Activated T-cell treated with anti-CD3 and anti-CD28 coated beads, Interleukin-2, amount 50 U/mL, for 72 hours (primary cell): ENCODE measurements at places on chromosomes 12 and 14. TPM values are rescaled to one million over a fixed set of nuclear protein-coding genes. Genes with fewer than 3 reads are reported as not detected.

DNA sequence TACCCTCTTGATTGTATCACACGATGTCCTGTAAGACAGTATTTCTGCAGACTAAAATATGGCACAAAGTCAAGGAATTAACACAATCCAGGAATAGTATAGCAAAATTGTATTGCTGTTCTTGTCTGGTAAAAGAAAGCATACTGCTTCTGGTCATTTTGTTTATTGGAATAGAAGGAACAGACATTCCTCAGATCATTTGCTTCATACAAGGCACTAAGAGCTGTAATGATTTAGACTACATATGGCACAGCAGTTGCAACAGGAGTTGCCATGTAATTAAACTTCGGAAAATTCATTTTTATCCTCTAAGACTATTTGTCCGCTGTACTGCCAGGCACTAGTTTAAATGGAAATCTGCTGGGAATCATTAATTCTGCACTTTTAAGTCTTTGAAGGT is 7.6 kb upstream of the KERA start:
- H3K36me3 ChIP-seq: no peaks in the 10 kb centered on the region
- no peak for DNase-seq
- H3K27ac ChIP-seq: no peak overlapping the region
- no peaks in the 10 kb centered on the region for H3K27me3 ChIP-seq
- no peak overlapping the region for H3K4me3 ChIP-seq

DNA sequence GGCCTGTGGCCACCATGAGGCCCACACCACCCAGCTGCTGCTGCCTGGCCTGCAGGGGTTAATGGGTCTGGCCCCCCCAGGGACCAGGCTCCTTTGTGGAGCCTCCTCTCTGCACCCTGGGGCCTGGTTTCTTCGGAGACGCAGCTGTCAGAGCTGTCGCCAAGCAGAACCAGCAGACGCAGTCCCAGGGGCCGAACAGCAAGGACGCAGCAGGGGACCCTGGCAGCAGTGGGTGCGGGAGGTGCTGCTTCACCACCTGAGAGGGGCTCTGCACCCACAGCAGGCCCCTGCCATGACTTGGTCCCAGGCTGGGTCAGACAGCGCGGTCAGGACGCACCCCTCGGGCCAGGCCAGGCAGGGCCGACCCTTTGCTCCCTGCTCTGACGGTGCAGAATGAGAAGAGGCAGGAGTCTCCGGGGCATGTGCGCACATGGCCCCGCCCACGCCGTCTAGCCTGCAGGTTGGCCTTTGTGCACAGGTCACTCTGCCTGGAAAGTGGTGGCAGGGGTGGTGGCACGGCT is 30.5 kb downstream of the JAG2 start:
- peaks cover 4% of the 10 kb centered on the region for H3K36me3 ChIP-seq
- H3K27ac ChIP-seq: no peak overlapping the region
- no peak for DNase-seq
- H3K4me1 ChIP-seq: no peaks in the 10 kb centered on the region

DNA sequence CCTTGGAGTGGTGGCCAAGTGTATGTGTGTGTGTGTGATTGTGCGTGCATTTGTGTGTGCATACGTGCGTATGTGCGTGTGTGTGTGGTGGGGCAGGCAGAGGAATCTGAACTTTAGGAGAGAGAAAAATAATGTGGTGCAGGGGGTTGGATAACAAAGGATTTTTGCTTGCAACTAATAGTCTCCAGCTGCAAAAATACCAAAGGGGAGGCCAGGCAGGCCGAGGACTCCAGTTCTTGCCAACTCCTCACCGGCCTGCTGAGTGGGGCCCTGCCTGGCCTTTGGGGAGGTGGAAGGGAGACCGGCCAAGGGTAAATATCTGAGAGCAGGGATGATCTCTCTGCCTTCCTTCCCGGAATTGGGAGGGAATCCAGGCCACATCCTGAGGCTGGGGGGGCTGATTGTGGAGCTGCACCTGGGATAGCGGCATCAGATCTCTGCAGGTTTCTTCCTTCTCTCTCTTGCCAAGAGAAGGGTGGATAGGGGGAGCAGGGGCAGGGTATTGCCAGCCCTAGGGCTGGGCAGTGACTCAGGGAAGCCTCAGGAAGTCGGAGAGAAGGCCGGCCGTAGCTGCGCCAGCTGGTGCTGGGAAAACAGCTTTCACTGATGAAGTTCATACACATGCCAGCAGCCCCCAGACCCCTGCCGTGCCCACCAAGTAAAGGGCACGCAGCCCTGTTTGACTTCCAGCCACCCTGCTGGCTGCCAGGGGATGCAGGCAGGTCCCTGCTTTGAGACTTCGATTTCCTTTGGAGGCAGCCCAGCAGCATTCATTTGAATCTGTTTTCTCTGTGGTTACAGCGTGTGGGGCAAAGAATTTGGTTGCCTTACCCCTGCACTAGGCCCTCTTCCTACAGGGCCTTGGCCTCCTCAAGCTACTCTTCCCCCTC is 4.6 kb upstream of the LRP1-AS start:
- no peaks in the 10 kb centered on the region for H3K27me3 ChIP-seq
- no peaks in the 10 kb centered on the region for H3K36me3 ChIP-seq
- no peak overlapping the region for H3K27ac ChIP-seq
- peaks cover 7% of the 10 kb centered on the region for H3K4me1 ChIP-seq
- no peak overlapping the region for H3K4me3 ChIP-seq
- no peak for DNase-seq

The OR4N5 gene
- total RNA-seq: not detected

- H3K4me3 ChIP-seq: no peak overlapping the region
- H3K36me3 ChIP-seq: no peaks in the 10 kb centered on the region
- H3K27me3 ChIP-seq: no peaks in the 10 kb centered on the region
- H3K4me1 ChIP-seq: peaks cover 7% of the 10 kb centered on the region
- no peak for DNase-seq
- H3K27ac ChIP-seq: no peak overlapping the region
These were observed 14.6 kb upstream of the CACNB3 start for GRCh38 chr12:48803675-48804074.

The AMIGO2 gene
- total RNA-seq: 15.1 TPM

The COCH gene
- 1.6 TPM for total RNA-seq

The DIP2B gene
- 28.1 TPM for total RNA-seq

GRCh38 chr14:94143711-94144110 is 14.3 kb upstream of the IFI27L2 start:
- no peaks in the 10 kb centered on the region for H3K36me3 ChIP-seq
- H3K27me3 ChIP-seq: peaks cover 4% of the 10 kb centered on the region
- H3K4me3 ChIP-seq: no peak overlapping the region
- no peak overlapping the region for H3K27ac ChIP-seq
- DNase-seq: no peak

The ADGRD1 gene
- total RNA-seq: 2.0 TPM

The ASB2 gene
- 45.6 TPM for total RNA-seq

DNA sequence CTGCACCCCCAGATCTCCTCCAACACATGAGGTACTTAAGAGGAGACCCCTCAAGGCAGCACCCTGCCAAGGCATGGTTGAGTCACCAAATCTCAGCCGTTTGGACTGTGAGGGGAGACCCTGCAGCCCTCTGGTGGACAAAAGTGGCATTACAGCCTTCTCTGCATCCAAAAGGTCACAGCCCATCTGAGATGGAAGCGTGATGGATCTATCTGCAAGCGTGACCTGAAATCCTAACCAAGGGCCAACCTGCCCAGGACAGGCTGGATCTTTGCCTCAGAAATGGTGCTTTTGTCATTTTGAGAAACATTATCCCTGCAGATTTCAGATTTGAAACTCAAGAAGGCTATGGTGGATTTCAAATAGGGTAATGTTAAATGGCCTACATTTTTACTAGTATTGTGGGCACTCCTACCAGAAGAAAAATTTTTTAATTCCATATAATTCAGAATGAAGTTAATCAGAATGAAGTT is 23.7 kb upstream of the DHRS4 start:
- H3K4me3 ChIP-seq: no peak overlapping the region
- peaks cover 6% of the 10 kb centered on the region for H3K27me3 ChIP-seq
- H3K36me3 ChIP-seq: no peaks in the 10 kb centered on the region
- no peaks in the 10 kb centered on the region for H3K4me1 ChIP-seq
- DNase-seq: peak; percentile 84

DNA sequence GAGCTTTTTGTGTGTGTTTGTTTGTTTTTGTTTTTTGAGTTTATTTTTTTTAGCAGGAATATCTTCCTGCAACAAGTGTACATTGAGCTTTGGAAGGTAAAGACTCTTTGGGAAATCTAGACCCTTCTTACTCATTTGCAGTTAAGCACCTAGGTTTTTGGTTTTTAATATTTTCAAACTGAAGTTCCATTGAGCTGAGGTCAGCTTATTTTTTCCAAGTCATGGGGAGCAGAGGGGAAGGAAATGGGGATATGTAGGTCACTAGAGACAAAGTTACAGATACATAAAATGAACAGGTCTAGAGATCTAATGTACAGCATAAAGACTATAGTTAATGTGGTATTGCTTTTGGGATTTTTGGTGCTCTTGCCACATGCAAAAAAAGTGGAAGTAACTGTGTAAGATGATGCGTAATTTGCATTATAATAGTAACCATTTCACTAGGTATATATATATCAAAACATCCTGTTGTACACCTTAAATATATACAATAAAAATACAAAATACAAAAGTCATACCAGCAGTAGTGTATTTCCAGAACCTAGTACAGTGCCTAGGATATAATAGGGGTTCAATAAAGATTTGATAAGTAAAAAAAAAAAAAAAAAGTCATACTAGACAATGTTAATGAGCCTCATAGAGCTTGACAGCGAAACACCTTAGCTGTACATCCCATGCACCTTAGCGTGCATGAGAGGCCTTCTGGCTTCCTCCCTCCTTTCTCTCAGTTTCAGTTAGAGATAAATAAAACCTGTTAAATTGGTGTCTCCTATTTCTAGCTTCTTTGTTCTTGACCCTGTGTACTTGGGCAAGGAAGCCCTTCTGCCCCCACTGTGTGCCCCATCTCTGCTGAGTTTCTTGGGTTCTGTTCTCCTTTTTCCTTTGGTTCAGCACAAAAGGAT is 22.7 kb downstream of the CGRRF1 start:
- no peak overlapping the region for H3K4me3 ChIP-seq
- H3K27ac ChIP-seq: no peak overlapping the region
- no peaks in the 10 kb centered on the region for H3K27me3 ChIP-seq
- H3K36me3 ChIP-seq: no peaks in the 10 kb centered on the region

DNA sequence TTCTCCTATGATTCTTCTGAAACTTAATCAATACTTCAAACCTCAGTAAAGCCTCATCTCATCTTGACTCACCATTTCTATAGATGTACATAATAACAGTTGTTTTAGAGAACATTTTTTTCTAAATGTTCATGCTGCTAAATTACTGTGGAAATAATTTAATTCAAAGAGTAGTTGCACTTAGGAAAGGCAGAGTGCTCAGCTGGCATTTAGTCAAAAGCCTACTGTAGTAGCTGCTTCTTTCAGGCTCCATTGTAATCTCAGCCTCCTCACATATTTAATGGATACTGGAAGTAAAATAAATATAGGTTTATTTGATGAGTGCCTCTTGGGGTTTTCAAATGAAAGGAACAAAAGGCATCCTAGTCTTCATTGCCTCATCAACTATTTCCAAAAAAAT is 325.0 kb downstream of the CCER1 start:
- no peaks in the 10 kb centered on the region for H3K27me3 ChIP-seq
- H3K27ac ChIP-seq: no peak overlapping the region
- no peak for DNase-seq
- H3K4me1 ChIP-seq: no peaks in the 10 kb centered on the region
- no peak overlapping the region for H3K4me3 ChIP-seq
- no peaks in the 10 kb centered on the region for H3K36me3 ChIP-seq

GRCh38 chr14:54425537-54426274 is 15.5 kb downstream of the CNIH1 start:
- H3K4me1 ChIP-seq: peaks cover 40% of the 10 kb centered on the region
- H3K4me3 ChIP-seq: no peak overlapping the region
- no peaks in the 10 kb centered on the region for H3K27me3 ChIP-seq
- peaks cover 2% of the 10 kb centered on the region for H3K36me3 ChIP-seq
- DNase-seq: no peak

The ALDH2 gene
- total RNA-seq: 28.0 TPM

- no peak overlapping the region for H3K27ac ChIP-seq
- H3K36me3 ChIP-seq: no peaks in the 10 kb centered on the region
- H3K27me3 ChIP-seq: no peaks in the 10 kb centered on the region
- DNase-seq: no peak
- no peaks in the 10 kb centered on the region for H3K4me1 ChIP-seq
These were observed 1934.2 kb upstream of the SEL1L start for GRCh38 chr14:83467811-83468210.

The PSMB5 gene
- 82.8 TPM for total RNA-seq

- no peak overlapping the region for H3K4me3 ChIP-seq
- peak overlapping the region; percentile 39 for H3K27ac ChIP-seq
- peaks cover 69% of the 10 kb centered on the region for H3K4me1 ChIP-seq
- H3K36me3 ChIP-seq: peaks cover 26% of the 10 kb centered on the region
- no peak for DNase-seq
- H3K27me3 ChIP-seq: no peaks in the 10 kb centered on the region
These were observed 7.2 kb downstream of the PCBP2 start for GRCh38 chr12:53459097-53459496.

The ENDOU gene
- 0.44 TPM for total RNA-seq

- H3K27me3 ChIP-seq: no peaks in the 10 kb centered on the region
- H3K27ac ChIP-seq: peak overlapping the region; percentile 99
- peak overlapping the region; percentile 69 for H3K4me3 ChIP-seq
These were observed 25.4 kb downstream of the ATG14 start for GRCh38 chr14:55386037-55386808.

- H3K4me1 ChIP-seq: no peaks in the 10 kb centered on the region
- H3K27ac ChIP-seq: no peak overlapping the region
- peaks cover 1% of the 10 kb centered on the region for H3K36me3 ChIP-seq
These were observed 73.4 kb downstream of the CAPZA3 start for GRCh38 chr12:18811273-18811672.

DNA sequence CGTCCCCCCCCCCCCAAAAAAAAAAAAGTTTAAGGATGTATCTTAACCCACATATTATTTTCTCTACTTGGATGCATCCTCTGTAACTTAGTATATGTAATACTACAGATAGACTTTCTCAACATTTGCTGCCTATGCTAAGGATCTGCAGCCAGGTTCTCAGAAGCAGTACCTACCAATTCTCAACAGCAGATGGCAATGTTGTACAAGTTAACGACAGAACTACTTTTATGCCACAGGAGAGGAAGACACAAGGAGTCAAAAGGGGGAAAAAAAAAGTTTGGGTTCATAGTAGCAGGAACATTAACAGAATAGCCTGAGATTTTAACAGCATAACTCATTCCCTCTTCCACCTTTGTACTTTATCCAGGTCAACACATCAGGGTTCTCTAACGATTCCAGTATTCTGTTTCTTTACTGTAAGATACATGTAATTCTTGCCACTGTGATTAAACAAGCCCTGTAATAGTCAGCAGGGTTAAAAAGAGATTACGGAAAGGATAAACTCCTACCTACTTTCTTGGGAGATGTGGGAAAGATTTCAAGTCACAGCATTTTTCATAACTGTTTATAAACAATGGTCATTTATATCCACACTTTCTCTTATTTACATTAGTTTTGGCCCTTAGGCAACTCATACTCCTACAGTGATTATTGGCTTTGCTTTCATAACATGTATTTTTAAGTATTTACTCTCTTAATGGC is 5.7 kb upstream of the NEK9 start:
- H3K36me3 ChIP-seq: peaks cover 18% of the 10 kb centered on the region
- peak overlapping the region; percentile 54 for H3K27ac ChIP-seq
- no peaks in the 10 kb centered on the region for H3K27me3 ChIP-seq
- H3K4me1 ChIP-seq: peaks cover 19% of the 10 kb centered on the region
- DNase-seq: peak; percentile 48
- H3K4me3 ChIP-seq: no peak overlapping the region
